ENCODE measurements at places on chromosomes 4 and X. TPM values are rescaled to one million over a fixed set of nuclear protein-coding genes. Genes with fewer than 3 reads are reported as not detected.

DNA sequence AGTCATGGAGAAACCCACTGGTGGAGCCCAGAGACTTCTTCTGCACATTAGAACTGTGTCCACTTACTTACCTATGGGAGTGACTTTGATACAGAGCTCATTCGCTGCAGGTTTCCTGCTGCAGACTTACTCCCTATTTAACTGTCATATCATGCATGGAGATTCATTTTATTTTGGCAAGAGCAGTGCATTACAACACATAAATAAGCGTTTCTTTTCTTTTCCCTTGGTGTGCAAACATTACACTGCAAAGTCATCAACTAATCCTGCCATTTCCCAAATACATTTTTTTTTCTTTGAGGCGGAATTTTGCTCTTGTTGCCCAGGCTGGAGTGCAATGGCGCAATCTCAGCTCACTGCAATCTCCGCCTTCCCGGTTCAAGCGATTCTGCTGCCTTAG is 230.9 kb upstream of the SFRP2 start:
- DNase-seq = no peak
- H3K4me3 ChIP-seq = no peak overlapping the region
- H3K27ac ChIP-seq = no peak overlapping the region
- H3K27me3 ChIP-seq = no peaks in the 10 kb centered on the region

- H3K27ac ChIP-seq = no peak overlapping the region
- peak; percentile 72 for DNase-seq
- no peaks in the 10 kb centered on the region for H3K36me3 ChIP-seq
These were observed 20.0 kb upstream of the CAMK2D start for GRCh38 chr4:113781439-113782040.

DNA sequence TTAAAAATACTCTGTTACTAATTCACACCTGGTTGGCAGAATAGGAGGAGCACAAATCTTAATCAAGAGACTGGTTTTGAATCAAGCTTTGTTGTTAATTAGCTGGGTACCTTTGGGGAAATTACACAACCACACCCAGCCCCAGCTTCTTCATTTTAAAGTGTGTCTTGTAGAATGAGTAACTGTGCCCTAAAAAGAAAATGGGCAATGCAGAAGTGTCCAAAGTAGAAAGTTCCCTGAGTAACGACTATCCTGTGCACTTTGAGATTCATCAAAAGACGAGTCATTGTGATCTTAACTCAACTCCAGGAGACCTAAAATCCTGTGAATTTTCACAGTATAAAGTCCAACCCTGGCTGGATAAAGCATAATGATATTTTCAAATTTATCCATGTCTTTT is 792.3 kb upstream of the HS3ST1 start:
- no peaks in the 10 kb centered on the region for H3K27me3 ChIP-seq
- no peak overlapping the region for H3K27ac ChIP-seq
- no peaks in the 10 kb centered on the region for H3K36me3 ChIP-seq
- DNase-seq = no peak
- H3K4me3 ChIP-seq = no peak overlapping the region

- no peak overlapping the region for H3K4me3 ChIP-seq
- H3K36me3 ChIP-seq = no peaks in the 10 kb centered on the region
- DNase-seq = no peak
- no peaks in the 10 kb centered on the region for H3K27me3 ChIP-seq
- no peaks in the 10 kb centered on the region for H3K4me1 ChIP-seq
- H3K27ac ChIP-seq = no peak overlapping the region
These were observed 9.0 kb upstream of the PAGE5 start for GRCh38 chrX:55210931-55211677.

DNA sequence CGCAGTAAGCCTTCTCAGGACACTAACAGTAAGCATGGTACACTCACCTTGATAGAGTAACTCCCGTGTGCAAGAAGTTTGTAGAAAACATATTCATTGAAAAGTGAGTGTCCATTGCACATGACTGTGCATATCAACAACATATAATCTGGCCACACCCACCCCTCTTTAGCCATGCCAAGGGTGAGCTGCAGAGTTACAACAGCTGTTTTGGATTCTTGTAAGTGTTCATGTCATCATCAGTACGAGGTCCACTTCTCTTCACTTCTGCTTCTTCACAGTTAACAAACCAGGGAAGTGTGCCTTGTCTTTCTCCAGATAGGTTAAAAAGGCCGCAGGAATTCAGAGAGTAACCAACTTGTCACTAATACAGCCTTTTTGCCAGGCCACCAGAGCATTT is 116.6 kb downstream of the IRF2 start:
- H3K36me3 ChIP-seq = no peaks in the 10 kb centered on the region
- peaks cover 5% of the 10 kb centered on the region for H3K4me1 ChIP-seq
- no peak for DNase-seq
- no peak overlapping the region for H3K27ac ChIP-seq

DNA sequence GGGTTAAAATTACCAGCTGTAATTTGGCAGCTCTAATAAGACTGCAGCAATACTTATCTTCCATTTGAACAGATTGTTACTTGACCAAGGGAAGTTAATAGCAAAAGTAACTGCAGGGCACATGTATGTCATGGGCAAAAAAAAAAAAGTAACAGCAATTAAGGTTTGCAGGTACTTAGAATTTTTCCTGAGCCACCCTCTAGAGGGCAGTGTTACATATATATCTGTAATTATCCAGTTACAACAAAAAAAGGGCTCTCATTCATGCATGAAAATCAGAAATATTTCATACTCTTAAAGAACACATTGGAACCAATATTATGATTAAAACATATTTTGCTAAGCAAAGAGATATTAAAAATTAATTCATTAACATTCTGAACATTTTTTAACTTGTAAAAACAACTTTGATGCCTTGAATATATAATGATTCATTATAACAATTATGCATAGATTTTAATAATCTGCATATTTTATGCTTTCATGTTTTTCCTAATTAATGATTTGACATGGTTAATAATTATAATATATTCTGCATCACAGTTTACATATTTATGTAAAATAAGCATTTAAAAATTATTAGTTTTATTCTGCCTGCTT is 25.1 kb downstream of the XIAP start:
- H3K4me3 ChIP-seq = no peak overlapping the region
- no peak overlapping the region for H3K27ac ChIP-seq
- H3K36me3 ChIP-seq = no peaks in the 10 kb centered on the region
- no peaks in the 10 kb centered on the region for H3K27me3 ChIP-seq
- no peaks in the 10 kb centered on the region for H3K4me1 ChIP-seq

DNA sequence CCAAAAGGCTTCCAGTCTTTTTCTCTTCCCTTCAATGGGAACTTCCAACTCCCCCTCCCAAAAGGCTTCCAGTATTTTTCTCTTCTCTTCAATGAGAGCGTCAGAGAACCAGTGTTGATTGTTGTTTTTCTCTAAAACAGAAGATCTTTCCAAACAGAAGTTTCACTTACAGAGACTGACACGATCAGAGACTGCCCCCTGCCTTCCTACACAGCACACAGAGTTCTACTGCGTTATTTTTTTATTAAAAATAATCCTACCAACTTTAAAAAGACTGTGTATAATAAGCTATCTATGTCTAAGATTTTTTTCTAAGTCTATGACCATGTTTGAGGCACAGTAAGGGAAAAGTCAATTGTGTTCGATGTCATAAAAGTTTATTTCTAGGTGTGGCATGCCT is 3.5 kb upstream of the HTR2C start:
- no peak overlapping the region for H3K27ac ChIP-seq
- peak; percentile 29 for DNase-seq
- no peaks in the 10 kb centered on the region for H3K36me3 ChIP-seq
- H3K27me3 ChIP-seq = peaks cover 27% of the 10 kb centered on the region
- H3K4me1 ChIP-seq = no peaks in the 10 kb centered on the region
- H3K4me3 ChIP-seq = no peak overlapping the region

DNA sequence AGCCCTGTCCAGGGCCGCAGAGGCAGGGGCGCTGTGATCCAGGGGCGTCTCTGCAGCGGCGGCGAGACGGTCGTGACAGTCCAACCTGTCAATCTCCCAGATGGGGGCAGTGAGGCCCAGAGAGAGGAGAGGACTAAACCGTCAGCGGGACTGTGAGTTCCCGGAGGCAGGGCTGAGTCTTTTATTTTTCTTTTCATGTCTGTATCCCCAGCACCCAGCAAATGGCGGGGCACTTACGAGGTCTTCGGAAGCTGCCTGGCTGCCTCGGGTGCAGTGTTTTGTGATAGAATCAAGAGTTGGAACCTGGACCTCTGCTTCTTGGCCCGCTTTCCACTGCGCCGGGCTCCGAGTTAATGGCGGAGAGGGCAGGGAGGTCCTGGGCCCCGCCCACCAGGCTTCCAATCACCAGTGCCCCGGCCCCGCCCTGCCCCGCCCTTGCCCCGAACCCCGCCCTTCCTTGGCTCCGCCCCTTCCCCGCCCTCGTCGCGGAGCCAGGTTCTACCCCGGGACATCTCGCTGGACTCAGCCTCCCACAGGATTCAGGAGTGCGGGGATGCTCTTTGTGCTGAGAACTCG is 35.3 kb upstream of the GRPEL1 start:
- peaks cover 2% of the 10 kb centered on the region for H3K27me3 ChIP-seq
- H3K36me3 ChIP-seq = no peaks in the 10 kb centered on the region
- DNase-seq = peak; percentile 64
- peaks cover 11% of the 10 kb centered on the region for H3K4me1 ChIP-seq

DNA sequence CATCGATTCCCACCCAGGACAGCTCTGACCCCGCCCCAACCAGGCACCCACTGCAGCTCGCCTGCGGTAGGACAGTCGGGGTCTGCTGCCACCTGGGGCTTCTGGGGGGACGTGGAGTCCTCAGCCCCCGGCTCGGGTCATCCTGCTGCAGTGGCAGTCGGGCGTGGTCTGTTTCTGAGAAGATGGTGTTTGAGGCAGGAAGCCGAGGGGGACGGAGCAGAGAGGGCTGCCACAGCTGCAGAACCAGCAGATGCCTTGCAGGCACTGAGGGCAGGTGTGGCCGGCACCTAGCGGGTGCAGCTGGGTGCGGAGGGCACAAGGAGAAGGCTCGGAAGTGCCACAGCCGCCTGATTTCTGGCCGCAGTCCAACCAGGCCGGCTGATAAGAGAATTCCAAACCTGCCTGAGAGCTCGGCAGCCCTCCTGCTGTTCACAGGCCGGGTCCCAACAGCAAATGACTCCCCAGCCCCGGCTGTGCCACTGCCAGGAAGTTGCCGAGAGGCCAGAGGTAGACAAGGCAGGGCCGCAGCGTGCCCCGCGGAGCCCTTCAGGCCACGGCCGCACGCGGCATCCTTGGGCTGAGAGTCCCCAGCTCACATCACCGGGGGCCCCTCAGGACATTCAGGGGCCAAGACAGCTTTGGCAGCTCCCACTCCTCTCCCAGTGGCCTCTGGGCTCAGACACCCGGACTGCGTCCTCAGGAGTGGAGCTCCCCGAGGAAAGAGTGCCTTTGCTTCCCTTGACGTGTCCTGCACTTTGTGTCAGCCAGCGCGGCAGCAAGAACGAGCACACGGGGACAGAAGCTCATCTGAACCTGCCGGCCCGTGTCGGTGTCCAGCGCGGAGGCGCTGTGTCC is 9.4 kb upstream of the CPLX1 start:
- H3K36me3 ChIP-seq = no peaks in the 10 kb centered on the region
- no peaks in the 10 kb centered on the region for H3K4me1 ChIP-seq
- H3K27ac ChIP-seq = no peak overlapping the region
- H3K27me3 ChIP-seq = no peaks in the 10 kb centered on the region

- no peaks in the 10 kb centered on the region for H3K4me1 ChIP-seq
- H3K27ac ChIP-seq = no peak overlapping the region
- no peak for DNase-seq
These were observed 62.1 kb downstream of the USO1 start for GRCh38 chr4:75786526-75786925.

GRCh38 chrX:103656617-103657016 is 27.8 kb downstream of the TCEAL1 start:
- H3K4me1 ChIP-seq = peaks cover 2% of the 10 kb centered on the region
- H3K36me3 ChIP-seq = no peaks in the 10 kb centered on the region
- H3K4me3 ChIP-seq = no peak overlapping the region
- DNase-seq = peak; percentile 73
- H3K27ac ChIP-seq = peak overlapping the region; percentile 39

DNA sequence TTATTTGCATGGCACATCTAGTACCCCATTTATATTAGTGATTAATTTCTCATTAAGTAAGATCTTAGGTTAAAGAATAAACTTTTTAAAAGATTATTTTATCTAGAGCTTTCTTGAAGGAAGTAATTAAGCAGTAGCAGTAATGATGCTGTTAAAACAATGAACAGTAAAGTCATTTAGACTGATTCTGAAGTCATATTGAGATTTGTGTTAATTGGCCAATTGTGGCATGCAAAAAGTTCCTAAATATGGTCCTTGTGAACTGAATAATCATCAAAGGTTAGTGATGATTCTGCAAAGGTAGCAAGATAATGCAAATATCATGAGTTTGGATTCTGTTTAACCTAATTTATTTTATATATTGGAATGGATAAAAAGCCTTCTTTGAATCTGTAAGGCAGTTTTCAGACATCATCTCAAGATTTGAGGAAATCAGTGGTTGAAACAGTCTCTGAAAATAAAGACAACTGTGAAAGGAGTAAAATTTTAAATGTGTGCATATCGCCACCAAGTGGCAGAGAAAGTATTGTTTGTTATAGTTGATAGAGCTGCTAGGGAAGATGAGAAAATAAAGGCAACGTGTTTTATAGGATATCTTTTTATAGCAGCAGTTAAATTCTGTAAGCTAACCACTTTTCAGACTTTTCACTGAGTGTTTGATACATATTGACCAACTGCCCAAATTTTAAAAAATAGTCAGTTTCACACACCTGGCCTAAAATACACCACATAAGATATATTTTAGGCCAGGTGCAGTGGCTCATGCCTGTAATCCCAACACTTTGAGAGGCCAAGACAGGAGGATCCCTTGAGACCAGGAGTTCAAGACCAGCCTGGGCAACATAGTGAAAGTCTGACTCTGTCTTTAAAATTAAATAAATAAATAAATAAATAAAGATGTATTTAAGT is 79.6 kb downstream of the CCKAR start:
- peaks cover 3% of the 10 kb centered on the region for H3K4me1 ChIP-seq
- H3K36me3 ChIP-seq = peaks cover 7% of the 10 kb centered on the region
- peak; percentile 79 for DNase-seq
- no peak overlapping the region for H3K27ac ChIP-seq
- no peaks in the 10 kb centered on the region for H3K27me3 ChIP-seq

DNA sequence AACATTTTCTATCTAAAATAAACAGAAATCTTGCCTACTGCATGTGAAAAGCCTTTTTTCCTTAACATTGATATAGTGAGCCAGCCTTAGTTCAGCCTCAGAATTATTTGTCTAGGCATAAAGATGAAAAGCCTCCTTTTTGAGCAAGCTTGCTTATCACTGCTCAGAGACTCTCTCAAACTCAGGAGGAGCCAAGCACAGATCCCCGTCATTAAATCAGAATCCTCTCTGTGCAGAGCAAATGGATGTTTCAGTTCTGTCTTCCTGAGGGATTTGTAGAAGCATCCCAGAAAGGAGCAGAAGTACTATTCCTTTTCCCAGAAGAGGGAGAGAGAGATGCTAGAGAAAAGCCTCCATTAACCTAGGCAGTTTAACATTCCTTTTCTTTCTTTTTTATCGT is 186.9 kb upstream of the LNX1 start:
- H3K4me3 ChIP-seq = no peak overlapping the region
- H3K4me1 ChIP-seq = peaks cover 10% of the 10 kb centered on the region
- no peak for DNase-seq
- no peaks in the 10 kb centered on the region for H3K36me3 ChIP-seq
- H3K27me3 ChIP-seq = no peaks in the 10 kb centered on the region

GRCh38 chr4:147463065-147463464 is 17.8 kb upstream of the EDNRA start:
- no peak overlapping the region for H3K4me3 ChIP-seq
- no peaks in the 10 kb centered on the region for H3K27me3 ChIP-seq
- H3K36me3 ChIP-seq = no peaks in the 10 kb centered on the region

BGN gene
- 10.1 TPM for total RNA-seq

SPARCL1 gene
- 2.3 TPM for total RNA-seq

REPS2 gene
- total RNA-seq = 0.50 TPM

AMTN gene
- not detected for total RNA-seq

PPBP gene
- total RNA-seq = not detected

Data from fibroblast of lung (primary cell).